ENCODE measurements at places on chromosomes 2 and 18.

- no peak for DNase-seq
Measured at GRCh38 chr2:128405467-128405900, 86.8 kb upstream of the HS6ST1 start.

DNA sequence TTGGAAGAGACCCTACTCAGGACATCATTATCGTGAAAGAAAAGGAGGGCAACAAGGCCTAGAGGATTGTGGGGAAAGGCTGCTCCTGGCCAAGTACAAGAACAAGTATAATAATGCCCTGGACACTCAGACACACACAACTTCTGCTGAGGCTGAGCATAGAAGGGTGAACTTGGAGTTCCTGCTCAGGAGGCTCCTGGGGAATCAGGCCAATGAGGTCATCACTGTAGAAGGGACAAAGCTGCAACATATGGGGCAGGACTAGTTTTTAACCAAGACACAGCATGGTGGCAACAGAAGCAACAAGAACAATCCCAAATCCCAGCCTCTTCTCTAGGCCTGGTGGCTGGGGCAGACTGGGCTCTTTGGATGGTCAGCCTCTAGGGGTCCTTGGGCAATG is 102.6 kb downstream of the POLR1A start:
- DNase-seq, result no peak

GRCh38 chr2:47720036-47720435 is 62.9 kb upstream of the MSH6 start:
- DNase-seq, result no peak

DNA sequence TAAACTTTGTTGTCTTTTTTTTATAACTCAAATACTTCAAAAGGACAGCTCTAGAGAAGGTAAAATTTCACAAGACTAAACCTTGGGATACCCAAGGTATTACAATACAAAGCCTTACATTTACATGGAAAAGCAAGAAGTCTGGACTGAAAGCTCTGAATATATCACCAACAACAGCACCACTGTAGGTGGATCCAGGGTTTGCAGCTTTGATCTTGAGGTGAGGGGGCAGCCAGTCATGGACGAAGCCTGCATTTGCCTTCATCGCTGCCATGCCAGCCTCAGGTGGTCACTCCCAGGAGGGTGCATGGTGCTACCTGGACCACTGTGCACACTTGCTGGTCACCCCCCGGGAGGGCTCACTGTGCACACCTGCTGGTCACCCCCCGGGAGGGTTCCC is 36.6 kb downstream of the RBFA start:
- no peak for DNase-seq

DNA sequence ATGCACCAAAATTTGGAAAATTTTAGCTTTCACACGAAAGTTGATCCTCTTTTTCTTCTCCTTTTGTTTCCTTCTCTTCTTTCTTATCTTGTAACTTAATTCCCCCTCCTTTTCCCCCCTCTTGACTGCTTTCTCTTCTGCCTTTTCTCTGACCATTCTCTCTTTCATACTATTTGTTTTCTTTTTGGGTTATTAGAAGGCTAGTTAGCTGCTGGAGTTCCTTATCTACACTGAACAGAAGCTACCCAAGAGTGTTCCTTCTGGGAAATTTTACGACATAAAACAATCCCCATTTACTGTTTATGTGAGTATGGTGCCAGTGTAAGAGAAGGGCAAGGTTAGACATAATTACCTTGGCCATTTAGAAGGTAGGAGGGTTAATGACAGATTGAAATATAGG is 218.4 kb upstream of the DTNA start:
- DNase-seq, result no peak

All from stimulated activated CD8-positive, alpha-beta memory T cell treated with anti-CD3 and anti-CD28 coated beads, Interleukin-2, amount 100 ng/mL, for 1 hour (primary cell).